ENCODE measurements at places on chromosomes 5 and 9.

GRCh38 chr9:2093920-2094597 is 78.9 kb downstream of the SMARCA2 start:
- peak; percentile 41 for DNase-seq

DNA sequence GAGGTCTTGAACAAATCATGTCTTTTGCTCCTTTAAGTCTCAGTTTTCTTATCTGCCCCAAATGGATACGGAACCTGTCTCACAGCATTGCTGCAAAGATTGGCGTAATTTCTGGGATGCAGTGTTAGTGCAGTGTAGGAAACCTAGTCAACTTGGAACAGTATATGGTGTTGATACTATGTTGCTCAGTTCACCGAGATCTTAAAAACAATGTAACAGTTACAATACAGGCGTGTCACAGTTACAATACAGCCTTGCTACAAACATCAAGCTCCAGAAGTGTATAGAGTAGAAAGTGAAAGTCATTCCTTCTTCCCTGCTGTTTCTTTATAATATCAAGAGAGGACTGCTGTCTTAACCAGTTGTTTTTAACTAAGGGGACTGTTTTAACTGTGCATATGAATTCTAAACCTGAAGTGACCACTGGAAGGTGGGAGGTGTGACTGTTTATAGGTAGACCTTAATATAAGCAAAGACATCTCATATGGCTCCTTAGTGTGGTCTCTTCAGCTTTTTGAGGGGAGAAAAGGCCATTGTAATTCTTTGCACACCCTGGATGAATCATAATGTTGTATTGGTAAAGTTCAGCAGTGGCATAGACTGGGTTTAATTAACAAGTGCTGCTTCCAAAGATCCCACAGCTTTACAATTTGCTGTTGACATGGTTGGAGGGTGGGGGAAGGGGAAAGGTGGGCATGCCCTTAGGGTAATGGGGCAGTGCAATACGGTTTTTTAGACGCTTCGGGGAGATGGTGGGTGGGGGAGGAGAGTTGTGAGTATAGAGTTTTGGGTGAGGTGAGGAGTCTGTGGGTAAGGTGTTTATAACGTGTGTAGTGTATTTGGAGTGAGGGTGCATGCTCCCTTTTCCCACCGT is 12.9 kb downstream of the PRRC2B start:
- no peak for DNase-seq

DNA sequence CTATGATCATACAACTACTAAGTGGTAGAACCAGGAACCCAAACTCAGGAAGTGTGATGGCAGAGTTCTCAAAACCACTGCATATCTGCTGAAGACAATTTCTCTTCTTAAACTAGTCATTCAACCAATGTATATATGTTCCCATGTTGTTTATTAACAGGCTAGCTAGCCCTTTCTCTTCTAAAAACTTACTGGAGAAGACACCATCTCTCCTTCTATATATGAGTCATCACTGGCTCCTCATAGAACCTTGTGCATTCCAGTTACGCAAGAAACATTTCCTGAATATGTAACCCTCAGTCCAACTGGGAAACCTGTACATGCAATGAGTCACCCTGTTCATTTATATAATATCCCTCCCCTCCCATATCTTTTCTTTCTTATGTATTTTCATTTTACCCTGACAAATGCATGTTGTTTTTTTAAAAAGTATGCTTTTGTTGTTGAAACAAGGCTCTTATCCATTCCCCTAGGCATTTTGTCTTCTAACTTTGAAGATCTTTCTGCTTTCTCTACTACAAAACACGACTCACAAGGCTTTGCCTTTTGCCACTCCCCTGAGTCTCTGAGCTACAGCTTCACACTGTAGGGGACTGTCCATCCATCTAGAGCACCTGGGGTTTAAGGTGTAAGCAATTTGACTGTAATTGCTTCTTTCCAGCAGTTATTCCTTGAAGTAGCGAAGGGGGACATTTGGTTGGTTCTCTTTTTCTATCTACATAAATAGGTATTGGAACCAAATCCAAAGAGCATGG is 119.5 kb downstream of the ANXA1 start:
- DNase-seq, result peak; percentile 81

GRCh38 chr5:107400328-107400727 is 270.4 kb downstream of the EFNA5 start:
- no peak for DNase-seq

GRCh38 chr5:122200865-122201264 is 71.5 kb downstream of the ZNF474 start:
- no peak for DNase-seq

GRCh38 chr5:121668635-121669034 is 183.0 kb upstream of the FTMT start:
- DNase-seq, result peak; percentile 62

GRCh38 chr5:80745490-80745889 is 90.7 kb upstream of the DHFR start:
- peak; percentile 61 for DNase-seq

DNA sequence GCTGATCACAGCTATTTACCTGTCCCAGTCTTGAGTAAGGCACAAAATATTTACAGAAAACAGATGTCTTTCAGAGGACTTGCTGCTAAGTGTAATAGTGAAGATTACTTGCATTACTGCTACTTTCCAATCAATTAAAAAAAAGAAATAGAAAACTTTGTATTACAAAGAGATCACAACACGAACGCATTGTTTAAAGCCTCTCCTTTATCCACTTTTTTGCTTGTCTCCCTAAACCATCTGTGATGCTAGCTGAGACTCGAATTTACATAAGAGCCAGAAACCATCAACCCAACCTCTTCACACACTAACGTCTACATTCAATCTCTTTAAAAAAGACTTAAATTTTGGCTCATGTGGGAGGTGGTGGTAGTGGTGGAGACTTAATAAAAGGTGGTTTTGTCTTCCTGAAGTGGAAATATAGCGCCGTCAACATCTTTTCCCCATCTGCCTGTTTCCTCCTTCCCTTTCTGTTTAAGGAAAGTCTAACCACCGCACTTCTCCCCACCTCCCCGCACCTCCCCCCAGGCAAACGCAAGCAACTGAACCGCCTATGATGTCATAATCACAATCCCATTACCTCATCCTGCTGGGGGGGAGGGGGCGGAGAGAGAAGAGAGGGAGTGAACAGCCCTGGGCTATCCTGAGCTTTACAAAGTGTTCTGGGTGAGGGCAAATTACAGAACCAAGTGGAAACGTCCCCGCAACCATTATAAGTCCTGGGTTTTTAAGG is 948 bp upstream of the FAM53C start:
- DNase-seq, result no peak

DNA sequence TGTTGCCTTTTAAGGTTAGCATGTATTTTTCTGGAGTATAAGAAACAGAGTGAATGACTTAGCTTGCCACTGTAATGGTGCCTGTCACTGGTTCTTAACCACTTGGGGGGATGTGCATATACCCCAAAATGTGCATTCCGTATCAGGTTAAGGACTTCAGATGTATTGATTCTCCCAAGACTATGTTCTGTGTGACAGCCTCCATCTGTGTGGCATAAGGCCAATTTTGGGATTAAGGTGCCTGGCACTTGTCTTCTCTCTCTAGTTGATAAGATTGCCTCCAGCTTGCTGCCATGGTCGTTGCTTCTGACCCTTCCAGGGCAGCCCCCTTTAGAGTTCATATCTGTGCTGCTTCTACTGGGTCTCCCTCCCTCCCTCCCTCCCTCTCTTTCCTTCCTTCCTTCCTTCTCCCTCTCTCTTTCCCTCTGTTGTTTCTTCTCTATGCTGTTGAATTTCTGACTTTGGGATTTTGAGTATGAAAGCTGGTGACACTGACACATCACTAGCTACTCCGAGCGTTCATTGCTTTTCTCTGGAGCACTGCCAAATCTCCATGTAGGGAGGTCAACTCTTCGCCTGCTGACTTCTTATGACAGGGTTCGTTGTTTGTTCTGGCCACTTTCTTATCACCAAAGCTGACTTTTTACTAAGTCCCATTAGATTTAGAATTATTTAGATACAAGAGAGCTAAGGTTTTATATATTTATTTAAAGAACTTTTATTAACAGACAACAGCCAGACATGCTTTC is 31.0 kb downstream of the TNFAIP8 start:
- DNase-seq, result no peak

GRCh38 chr9:89449261-89449671 is 48.6 kb downstream of the SEMA4D start:
- DNase-seq, result no peak

DNA sequence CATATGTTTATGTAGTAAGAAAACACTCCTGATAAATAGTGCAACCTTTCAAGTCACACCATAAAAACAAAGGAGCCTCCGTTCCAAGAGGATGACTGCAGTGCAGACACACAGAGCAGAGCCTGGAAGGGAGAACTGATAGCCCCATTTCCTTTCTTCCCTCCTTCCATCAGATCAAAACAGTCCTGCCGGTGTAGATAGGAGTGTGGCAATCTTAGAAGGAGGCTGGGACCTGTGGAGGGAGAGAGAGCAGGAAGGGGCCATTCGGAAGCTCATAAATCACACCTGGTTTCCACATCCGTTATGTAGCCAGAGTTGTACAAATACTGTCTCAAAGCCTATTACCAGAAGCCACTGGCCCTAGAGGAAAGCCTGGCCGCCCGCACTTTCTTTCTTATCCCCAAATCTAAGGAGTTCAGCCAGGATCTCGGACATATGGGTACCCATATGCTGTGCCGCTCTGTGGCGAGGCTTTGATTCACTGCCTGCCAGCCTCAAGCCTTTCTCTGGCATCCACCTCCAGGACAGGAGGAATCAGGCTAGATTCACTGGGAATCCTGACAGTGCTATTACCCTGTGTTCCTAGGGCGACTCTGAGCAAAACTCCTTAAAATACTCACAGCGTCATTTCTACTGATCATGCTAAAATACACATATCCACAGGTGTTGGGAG is 26.9 kb downstream of the DAP start:
- DNase-seq, result no peak

DNA sequence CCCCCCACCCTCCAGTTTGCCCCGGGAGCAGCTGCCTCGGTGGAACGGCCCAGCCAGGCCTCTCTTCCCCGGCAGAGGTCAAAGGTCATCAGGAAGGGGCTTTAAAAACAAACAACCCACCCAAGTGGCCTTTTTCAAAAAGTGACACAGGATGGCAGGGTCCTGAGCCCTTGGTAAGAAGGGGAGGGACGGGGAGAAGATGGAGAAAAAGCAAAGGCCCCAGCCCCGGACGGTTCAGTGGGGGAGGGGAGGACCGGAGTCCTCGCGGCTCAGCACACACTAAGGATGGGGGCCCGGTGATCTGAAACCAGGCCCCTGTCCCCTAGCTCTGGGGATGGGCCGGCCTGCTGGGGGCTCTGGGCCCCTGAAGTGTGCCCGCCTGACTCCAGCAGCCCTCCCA is 1.1 kb downstream of the PRRX2 start:
- DNase-seq, result no peak

- DNase-seq, result no peak
These were observed 95.9 kb upstream of the SLC25A48 start for GRCh38 chr5:135738564-135738875.

GRCh38 chr5:5342784-5343183 is 79.7 kb upstream of the ICE1 start:
- no peak for DNase-seq

GRCh38 chr9:34732478-34732877 is 22.5 kb upstream of the CCL21 start:
- no peak for DNase-seq

DNA sequence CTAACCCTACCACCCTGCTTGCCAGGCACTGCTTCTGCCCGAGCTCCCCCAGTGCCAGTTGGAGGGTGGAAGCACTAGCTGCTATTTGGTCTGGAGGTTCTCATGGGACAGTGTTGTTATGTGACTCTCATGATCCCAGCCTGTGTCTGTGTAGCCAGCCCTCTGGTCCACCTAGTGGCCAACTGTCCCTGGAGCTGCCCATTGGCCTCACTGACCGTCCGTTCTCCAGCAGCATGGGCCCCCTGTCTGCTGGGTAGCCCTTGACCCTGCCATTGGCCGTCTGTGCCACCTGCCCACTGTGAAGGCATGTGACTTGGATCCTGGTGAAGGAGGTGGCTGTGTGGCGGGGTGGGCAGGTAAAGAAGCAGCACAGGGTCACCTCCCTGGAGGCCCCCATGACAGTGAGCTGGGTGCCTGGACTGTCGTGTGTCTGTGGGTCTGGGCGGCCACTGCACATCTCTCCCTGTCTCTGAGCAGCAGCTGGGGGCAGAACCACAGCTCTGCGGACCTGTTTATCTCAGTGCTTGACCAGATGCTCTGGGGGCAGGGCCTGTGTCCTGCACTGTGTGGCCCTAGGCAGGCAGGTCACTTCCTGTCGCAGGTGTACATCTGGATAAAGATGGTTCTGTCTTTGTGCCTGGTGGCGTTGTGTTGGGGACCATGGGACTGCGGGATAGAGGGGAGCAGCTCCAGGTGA is 11.4 kb downstream of the PHF2 start:
- no peak for DNase-seq

- no peak for DNase-seq
These were observed 371.4 kb downstream of the PSAT1 start for GRCh38 chr9:78668148-78668832.

- no peak for DNase-seq
These were observed 55.2 kb downstream of the NEURL1B start for GRCh38 chr5:172696171-172696849.

- no peak for DNase-seq
These were observed 310.5 kb upstream of the KIF2A start for GRCh38 chr5:61995486-61995885.

- DNase-seq, result no peak
These were observed 315.6 kb downstream of the MTRR start for GRCh38 chr5:8184455-8185063.

DNA sequence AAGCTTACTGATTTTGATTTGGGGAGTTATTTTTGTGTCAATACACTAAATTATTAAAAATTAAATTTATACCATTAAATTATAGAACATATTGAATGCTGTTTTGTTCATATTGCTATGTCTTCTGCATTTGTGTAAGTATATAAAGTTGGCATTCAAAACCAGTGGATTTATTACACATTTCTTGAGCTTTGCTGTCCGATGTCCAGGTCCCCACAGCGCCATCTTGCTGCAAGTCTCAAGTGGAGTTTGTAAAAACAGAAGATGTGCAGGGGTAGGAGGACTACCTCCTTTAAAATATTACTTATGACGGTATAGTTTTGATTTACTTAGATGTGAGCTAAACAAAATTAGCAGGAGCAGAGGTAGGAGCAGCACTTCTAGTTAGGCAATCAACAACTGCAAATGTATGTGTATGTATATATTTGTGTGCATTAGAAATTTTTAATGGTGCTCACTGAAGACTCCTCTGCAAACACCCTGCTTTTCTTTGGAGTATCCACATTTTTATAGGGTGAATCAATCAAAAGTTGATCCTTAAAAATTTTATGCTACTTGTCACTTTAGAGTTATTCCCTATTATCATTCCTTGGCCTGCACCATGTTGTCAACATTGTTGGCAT is 37.4 kb downstream of the CPEB4 start:
- DNase-seq, result peak; percentile 32

GRCh38 chr5:77355080-77355479 is 137.0 kb downstream of the WDR41 start:
- DNase-seq, result no peak

GRCh38 chr5:133293960-133294359 is 242.1 kb downstream of the HSPA4 start:
- DNase-seq, result no peak

GRCh38 chr5:175418251-175418650 is 25.7 kb downstream of the DRD1 start:
- no peak for DNase-seq

- no peak for DNase-seq
These were observed 36.4 kb upstream of the RNU6ATAC start for GRCh38 chr9:134200730-134201129.

Data from non-pigmented ciliary epithelial cell (primary cell).